ENCODE measurements at places on chromosomes 7 and 10.

- DNase-seq = no peak
These were observed 88.1 kb downstream of the XPNPEP1 start for GRCh38 chr10:109835257-109835656.

- DNase-seq = no peak
These were observed 34.1 kb downstream of the DAGLB start for GRCh38 chr7:6413637-6414036.

GRCh38 chr7:45610660-45611299, 36.6 kb downstream of the ADCY1 start:
- DNase-seq = no peak

GRCh38 chr10:89837165-89838043, 136.0 kb downstream of the KIF20B start:
- DNase-seq = peak; percentile 22

DNA sequence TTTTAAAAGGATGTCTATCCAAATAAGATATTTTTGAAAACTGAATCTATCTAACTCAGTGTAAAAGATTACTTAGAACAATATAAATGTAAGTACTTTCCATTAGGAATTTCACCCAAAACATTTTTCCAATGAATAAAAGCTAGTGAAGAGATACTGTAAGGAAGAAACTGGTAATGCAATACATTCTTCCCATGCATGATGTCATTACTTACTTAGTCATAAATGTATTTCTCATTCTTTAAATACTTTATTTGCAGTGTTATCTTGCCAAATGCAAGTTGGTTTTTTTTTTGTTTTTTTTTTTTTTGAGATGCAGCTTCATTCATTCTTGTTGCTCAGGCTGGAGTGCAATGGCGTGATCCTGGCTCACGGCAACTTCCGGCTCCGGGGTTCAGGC, 265.6 kb downstream of the PHF14 start:
- no peak for DNase-seq

GRCh38 chr7:137862358-137862757, 15.6 kb upstream of the DGKI start:
- no peak for DNase-seq

All from stimulated activated naive CD4-positive, alpha-beta T cell treated with Interleukin-2 at 50 U/mL for 16 hours (primary cell).